ENCODE measurements at places on chromosomes 4 and X.
A peak's percentile ranks its signal among the peaks of the same experiment; 100 is the strongest.

DNA sequence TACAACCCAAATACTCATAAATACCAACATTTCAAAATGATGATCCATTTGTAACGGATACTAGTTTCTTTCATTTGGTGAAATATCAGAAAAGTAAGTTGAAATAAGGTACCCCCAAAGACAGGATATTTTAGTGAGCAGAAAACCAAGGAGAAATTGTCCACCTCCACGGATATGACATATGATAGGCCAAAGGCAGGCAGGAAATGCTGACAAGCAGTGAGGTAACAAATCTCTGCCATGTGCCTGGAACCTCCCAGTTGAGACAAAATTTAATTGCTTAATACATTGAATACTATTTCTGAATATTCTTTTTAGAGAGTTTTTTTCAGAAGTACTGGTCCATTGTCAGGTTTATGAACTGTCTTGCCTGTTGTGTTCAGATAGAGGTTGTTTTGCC is 118.8 kb downstream of the GATB start:
- DNase-seq, result no peak

DNA sequence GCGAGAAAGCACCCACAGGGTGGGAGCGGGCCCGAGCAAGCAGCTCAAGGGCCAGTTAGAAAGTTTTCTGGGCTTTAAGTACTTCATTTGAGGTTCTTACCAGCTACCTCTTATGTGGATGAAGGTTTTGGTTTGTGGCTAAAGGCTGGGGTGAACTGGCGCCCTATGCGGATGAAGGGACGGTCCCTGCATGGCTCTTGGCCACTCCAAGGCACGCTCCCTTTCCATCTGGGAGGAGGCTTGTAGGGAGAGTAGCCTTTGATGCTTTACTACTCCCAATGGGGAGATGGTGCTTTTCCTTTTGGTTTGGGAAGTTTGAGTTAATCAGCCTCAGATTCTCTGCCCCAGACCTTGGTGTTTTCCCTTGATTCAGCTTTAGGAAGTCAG is 17.7 kb downstream of the MRFAP1 start:
- no peak for DNase-seq

- no peak for DNase-seq
Measured at GRCh38 chr4:147863111-147863747, 131.3 kb downstream of the ARHGAP10 start.

- DNase-seq, result no peak
Measured at GRCh38 chr4:61741327-61742096, 541.4 kb downstream of the ADGRL3 start.

- DNase-seq, result no peak
Measured at GRCh38 chrX:48965959-48966358, 5.7 kb downstream of the KCND1 start.

GRCh38 chr4:141352909-141353525 is 132.3 kb downstream of the ZNF330 start:
- peak; percentile 23 for DNase-seq

GRCh38 chr4:112431158-112431557 is 84.8 kb downstream of the NEUROG2 start:
- DNase-seq, result no peak
